ENCODE measurements at places on chromosomes 13 and 19. TPM values are rescaled to one million over a fixed set of nuclear protein-coding genes. Genes with fewer than 3 reads are reported as not detected.

DNA sequence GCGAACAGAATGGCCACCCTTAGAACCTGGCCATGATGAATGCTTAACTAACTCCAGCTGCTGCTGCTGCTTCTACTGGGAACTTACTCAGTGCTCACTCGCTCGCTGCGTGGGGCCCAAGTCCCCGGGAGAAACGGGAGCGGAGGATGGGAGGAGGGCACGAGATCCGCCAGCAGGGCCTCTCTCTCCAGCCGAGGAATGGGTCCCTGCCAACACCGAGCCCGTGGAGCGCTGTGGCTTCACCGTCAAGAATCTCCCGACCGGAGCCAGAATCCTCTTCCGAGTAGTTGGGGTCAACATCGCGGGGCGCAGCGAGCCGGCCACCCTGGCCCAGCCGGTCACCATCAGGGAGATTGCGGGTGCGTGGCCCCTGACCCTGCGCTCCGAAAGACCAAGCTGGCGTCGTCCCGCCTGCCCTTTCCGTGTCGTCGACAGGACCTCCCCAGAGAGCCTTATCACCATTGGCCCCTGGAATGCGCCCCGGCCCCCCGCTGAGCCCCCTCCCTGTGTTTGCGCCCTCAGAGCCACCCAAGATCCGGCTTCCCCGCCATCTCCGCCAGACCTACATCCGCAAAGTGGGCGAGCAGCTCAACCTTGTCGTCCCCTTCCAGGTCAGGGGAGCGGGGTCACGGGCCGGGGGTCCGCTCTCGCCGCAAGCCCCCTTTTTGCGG is 17.8 kb upstream of the EMC10 start:
- DNase-seq, result no peak

DNA sequence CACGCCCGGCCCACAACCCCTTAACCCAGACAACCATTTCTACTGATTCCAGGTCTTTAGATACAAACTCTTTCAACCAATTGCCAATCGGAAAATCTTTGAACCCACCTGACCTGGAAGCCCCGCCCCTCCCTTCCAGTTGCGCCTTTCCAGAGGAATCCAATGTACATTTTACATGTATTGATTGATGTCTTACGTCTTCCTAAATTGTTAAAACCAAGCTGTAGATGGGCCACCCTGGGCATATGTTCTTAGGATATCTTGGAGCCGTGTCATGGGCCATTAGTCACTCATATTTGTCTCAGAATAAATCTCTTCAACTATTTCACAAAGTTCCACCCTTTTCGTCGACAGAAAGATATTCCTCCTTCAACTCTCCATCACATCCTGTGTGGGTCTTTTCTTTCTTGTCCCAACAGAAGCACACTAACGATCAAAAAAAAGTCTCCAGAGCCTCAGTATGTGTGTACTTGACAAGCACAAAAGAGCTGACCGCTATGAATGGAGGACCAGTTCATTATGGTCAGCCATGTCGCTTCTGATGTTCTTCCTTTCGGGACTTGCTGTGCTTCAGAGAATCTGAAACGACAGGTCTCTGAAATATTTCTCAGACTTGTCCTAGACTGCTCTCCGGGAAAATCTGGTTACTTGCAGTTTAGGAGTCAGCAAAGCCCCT is 601 bp upstream of the ZNF749 start:
- no peak for DNase-seq

DNA sequence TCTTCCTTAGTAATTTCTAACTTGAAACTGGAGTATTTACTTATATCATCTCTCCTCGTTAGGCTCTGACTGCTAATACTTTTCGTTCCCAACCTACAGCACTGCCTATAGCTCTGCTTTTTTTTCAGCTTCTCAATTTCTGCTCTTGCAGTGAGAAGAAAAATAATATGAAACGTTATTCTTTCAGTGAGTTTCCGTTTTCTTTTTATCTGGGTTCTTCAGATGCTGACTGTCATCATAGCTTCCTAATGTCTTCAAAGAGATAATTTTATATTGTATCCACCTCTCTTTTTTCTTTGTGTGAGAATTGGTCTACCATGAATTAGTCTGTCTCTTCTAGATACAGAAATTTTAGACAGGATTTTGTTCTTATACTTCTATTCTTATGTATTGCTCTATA is 454.9 kb downstream of the LMO7 start:
- no peak for DNase-seq

Gene MRPL4
- 81.6 TPM for total RNA-seq
